Hematopoietic multipotent progenitor cell treated with erythropoietin and hydrocortisone succinate and interleukin-3 and kit ligand, for 6 days (in vitro differentiated cells): ENCODE measurements at places on chromosomes 12 and 14.
A peak's percentile ranks its signal among the peaks of the same experiment; 100 is the strongest.

DNA sequence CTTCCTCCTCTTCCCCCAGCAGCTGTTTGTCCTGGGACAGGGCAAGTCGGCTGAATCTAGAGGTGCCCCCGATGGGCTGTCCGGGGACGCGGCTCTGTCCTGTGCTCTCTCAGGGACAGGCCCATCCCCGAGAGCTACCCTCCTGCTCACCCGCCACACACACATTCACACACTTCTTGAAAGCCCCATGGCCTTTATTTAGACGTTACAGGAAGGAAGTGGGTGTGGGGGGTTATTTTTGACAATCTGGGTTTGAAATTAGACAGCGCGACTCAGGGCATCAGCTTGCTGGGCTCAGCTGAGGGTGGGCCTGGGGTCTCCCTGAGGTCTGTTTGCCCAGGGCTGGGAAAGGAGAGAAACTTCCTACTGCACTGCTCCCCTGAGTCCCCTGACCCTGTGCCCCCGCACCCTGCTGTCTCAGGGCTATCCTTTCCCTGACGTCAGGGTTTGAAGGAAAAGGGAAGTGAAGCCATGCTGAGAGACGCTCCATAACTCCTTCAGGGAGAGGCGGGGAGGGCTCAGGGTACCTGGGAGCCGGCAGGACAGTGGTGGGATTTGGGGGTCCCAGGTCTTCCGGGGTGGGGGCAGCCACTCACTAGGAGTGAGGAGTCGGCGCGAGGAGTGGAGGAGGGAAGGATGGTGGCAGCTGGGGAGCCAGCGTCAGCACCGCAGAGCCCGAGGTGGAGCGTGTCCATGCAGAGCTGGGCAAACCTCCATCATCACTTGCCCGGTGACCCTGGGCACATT, 8.1 kb downstream of the PTPN6 start:
- DNase-seq, result peak; percentile 73

- no peak for DNase-seq
Measured at GRCh38 chr12:85006206-85006605, 29.9 kb downstream of the TSPAN19 start.

DNA sequence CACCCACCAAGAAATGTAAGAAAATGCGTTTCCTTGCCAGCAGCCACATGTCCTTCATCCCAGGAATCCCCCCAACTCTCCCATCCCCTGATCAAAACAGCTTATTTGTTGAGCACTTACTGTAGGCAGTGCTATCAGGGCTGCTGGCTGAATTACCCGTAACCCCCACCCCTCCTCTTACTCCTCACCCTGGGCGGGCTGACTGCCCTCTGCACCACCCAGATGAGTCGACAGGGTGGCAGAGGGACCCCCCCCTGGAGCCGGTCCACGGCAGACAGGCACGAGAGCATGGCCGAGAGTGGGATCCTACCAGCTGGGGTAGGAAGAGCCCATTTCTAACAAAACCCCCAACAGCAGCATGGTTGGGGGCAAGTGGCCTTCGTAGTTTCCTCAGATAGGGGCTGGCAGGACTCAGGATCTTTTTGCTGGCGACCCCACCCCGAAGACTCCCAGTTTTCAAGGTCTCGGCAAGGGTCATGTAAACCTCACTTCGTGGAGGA, 1.1 kb upstream of the RHOF start:
- DNase-seq, result no peak

DNA sequence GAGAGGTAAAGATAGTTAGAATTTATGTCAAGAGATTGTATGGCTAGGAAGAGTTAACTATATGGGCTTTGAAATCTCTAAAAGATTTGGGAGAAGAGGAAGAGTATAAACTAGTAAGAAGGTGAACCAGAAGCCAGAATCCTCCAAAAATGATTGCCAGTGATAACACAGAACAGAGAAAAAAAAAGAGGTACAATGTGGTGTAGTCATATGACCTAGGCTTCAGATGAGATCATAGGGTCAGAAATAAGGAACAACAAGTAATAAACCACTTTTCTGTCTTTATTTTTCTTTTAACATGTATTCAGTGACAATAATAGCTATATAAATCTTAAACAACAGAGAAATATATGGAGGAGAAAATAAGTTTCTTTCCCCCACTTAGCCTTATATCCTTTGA, 2.0 kb upstream of the NECAP1 start:
- peak; percentile 68 for DNase-seq

DNA sequence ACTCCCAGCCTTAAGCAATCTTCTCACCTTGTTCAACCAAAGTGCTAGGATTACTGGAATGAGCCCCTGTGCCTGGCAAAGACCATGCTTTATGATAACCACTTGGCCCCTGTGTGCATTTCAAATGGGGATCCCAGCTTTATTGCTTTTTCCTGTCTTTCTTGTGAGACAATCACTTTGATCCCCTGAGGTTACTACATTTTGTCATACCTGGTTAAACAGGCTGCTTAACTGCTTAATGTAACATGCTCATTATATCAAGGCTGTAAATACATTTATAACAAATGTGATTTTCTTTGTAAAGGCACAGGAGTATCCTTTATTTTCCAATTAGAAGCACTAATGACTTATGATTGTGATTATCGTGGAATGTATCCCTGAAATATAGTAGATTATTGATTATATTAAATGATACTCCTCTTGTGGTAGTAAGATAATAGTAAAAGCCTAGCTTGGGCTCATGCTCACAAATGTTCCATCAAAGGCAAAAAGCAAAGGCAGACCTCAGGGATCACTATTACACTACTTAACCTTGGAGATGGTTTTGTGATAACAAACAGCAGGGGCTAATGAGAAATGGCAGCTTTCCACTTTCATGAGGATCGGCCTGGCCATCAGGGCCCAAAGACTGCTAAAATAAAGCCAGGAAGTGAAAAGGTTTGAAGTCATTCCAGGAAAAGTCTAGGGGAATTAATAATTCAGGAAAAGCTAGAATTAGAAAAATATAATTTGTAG, 290.8 kb upstream of the MDGA2 start:
- DNase-seq, result no peak

DNA sequence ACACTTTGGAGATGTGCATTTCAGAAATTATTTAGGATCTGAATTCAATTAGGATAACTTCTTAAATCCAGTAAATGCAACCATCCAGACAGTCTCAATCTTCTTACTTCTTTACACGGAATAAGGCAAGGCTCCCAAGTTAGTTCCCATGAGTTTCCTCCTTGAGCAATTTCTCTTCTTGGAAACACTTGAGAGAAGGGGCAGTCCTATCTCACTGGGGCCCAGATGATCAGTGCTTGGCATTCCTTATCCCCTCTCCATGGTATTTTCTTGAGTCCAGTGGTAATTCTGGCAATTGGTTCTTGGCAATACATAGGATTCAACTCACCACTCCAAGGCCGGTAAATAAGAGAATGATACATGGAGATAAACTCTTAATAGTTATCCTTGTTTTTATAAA, 87.1 kb upstream of the PTHLH start:
- no peak for DNase-seq

GRCh38 chr14:60349663-60350365, 100.8 kb downstream of the PPM1A start:
- peak; percentile 80 for DNase-seq

- no peak for DNase-seq
Measured at GRCh38 chr14:95211721-95212504, 54.6 kb upstream of the DICER1 start.

DNA sequence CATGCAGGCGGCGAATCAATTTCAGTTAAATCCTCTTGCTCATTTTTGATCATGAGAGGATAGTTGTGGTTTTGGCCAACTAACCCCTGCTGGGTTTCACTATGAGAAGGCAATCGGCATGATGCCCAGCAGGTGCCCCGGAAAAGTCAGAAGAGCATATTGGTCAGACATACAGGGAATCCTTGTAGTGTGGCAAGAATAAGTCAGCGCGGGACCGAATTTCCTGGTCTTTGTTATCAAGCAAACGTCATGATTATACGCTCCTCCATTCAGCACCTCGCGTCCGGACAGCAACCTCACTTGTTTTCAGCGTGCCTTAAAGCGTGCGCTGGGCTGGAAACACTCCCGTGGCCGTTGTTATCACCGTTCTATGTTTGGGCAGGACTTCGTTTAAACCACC, 1.8 kb downstream of the TBC1D30 start:
- peak; percentile 81 for DNase-seq

DNA sequence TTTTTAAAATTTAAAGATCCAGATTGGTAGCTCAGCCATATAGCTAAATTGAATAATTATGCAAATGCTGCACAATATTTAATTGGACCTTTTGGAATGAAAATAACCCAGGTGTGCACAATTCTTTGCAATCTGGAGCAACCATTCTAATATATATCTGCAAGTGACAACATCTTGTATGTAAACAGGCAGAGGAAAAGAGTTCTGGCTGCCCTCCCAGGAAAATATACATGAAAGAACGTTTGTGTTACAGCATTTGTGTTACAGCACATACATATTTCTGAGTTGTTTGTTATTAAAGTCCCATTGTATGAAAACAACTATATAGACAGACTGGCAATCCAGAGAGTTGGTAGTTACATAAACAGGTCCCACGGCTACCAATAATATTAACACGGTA, 377.5 kb downstream of the DIO2 start:
- DNase-seq, result no peak

DNA sequence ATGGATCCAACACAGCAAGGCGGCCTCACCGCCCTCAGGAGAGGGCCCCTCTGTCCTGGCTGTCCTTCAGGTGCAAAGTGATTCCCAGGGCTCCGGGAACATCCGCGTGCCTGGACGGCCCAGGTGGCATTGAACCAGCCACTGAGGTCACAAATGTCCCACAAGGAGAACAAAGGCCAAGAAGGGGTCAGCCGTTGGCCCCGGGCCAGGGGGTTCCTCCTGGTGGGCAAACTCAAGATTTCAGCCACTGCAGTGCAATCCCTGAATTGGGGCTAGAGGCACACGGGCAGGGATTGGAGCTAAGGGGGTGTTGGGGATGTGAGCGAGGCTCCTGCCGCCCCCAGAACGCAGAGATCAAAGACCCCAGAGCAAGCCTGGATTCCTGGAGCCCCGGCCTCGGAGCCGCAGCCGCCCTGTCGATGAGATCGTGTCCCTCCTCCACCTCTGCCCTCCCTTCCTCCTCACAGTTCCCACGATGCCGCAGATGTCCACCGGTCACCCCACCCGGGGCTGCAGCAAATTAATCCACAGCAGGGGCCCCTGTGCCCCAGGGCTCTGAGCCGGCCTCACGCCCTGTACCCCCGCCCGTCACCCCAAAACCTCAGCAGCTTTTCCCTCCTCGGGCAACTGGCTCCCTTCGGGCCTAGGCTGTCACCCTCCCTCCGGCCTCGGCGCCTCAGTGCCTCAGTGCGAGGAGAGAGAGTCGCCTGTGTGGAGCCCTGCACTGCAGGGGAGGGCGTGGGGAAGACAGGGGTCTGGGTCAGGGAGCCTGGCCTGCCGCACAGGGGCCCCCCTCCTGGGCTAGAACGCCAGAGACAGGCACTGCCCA, 56.7 kb upstream of the GALNT9 start:
- no peak for DNase-seq

DNA sequence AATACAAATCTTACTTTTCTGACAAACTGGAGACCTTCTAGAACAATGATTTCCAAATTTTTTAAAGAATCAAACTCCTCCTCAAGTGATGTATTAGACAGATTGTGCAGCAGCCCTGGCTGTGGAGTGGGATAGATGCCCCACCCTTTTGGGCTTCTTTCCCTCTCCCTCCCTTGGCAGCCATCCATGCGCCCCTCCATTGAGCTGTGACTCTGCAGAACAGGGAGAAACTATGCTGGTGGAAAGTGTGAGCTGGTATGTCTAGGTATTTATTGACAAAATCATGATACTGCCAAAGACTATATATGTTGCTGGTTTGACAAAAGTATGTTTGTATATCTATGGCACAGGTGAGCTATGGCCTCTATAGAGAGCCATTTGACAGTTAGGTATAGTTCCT, 138.5 kb downstream of the KTN1 start:
- DNase-seq, result peak; percentile 29

- DNase-seq, result peak; percentile 84
Measured at GRCh38 chr14:104689109-104689880, at the start of gene INF2. Gene INF2 (plus strand): TSS chr14:104689618. CDS start chr14:104701366, 11,748 bp downstream.

GRCh38 chr12:45260104-45260815, 44.4 kb downstream of the ANO6 start:
- peak; percentile 57 for DNase-seq

DNA sequence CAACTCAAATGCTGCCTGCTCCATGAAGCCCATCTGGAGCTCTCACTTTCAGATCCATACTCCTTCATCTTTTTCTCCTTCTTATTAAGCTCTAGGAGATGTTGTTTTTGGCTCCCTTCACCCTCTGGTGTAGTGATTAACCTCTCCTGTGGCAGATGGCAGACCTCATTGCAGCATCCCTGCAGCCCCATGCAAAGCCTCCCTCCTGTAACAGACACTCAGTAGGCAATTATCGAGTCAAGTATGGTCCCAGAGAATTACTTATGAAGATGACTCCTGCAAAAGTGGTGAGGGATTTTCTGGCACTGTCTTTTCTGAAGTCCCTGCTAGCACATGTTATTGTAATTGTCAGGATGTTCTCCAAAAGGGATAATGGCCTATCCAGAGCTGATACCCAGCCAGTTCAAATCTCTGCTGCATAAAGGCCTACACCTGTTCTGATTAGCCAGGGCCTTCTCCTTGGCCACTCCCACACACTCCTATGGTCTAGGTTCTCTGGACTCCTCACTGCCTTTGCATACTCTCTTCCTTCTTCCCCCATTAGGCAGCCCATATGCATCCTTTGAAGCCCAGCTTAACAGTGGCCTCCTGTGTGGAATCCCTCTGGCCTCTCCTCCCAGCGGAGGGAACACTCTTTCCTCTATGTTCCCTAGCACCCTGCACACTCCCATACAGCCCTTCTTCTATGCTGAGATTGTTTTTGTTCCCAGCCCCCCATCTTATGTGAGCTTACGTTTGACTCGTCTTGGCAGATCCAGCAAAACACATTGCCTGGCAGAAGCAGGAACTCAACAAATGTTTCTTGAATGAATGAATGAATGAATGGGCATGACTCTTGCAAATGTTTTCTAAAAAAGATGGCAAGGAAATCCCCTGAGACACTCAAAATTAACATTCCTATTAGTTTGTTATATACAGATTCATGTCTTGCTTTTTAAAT, 43.9 kb upstream of the MDM1 start:
- DNase-seq, result no peak

- DNase-seq, result no peak
Measured at GRCh38 chr12:28425526-28425925, 235.3 kb downstream of the CCDC91 start.

DNA sequence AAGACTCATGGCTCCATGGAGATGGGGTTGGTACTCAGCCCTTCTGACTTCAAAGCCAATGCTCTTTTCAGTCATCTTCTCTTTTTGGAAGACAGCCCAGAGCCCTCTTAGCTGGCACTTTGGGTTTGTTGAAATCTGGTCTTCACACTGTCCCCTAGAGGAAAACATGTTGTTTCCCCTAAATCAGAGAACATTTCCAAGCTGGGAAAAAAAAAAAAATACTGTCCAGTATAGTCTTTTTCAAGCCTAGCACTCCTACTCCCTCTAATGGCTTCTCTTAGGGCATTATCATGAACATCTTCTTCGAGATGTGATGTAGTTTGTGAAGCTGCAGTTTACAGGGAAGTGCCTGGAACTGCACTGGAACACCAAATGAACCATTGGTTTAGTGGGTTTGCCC, 3.0 kb upstream of the ZC3H14 start:
- no peak for DNase-seq

- no peak for DNase-seq
Measured at GRCh38 chr14:20980906-20981305, 8.9 kb upstream of the METTL17 start.

- DNase-seq, result no peak
Measured at GRCh38 chr14:61615743-61616523, 79.4 kb upstream of the HIF1A start.
